ENCODE measurements at places on chromosomes 16 and 17.

GRCh38 chr17:49196520-49196919 is 13.9 kb downstream of the GNGT2 start:
- no peak for DNase-seq

DNA sequence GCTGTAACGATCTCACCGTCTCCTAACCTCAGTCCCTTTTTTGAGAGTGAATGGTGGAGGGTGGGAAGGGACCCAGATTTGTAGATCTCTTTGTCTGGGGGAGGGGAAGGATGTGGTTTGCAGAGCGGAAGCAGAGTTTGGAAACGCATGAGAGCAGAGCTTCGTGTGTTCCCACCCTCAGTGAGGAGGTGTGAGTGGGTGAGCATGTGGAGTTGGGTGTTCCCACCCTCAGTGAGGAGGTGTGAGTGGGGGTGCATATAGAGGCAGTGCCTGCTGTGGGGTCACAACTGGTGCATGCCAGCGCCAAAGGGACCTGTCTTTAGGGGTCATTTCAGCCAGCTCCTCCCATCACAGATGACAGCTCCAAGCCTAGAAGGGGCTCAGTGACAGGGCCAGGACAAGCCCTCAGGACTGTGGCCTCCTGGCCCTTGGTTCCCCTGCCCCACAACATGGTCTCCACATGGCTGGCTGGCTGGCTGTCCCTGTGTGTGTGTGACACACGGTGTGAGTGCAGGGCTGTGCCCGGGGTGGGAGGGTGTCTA is 1.8 kb upstream of the CISD3 start:
- no peak for DNase-seq

GRCh38 chr16:2881783-2882649 is 999 bp upstream of the FLYWCH2 start:
- no peak for DNase-seq

- DNase-seq = no peak
Observed at GRCh38 chr17:72452286-72453173, 331.7 kb downstream of the SOX9 start.

- no peak for DNase-seq
Observed at GRCh38 chr17:40061609-40062038, 1.1 kb upstream of the THRA start.

GRCh38 chr17:5877948-5878347 is 192.2 kb upstream of the WSCD1 start:
- no peak for DNase-seq

GRCh38 chr16:83923581-83924365 is 24.9 kb downstream of the MLYCD start:
- no peak for DNase-seq

DNA sequence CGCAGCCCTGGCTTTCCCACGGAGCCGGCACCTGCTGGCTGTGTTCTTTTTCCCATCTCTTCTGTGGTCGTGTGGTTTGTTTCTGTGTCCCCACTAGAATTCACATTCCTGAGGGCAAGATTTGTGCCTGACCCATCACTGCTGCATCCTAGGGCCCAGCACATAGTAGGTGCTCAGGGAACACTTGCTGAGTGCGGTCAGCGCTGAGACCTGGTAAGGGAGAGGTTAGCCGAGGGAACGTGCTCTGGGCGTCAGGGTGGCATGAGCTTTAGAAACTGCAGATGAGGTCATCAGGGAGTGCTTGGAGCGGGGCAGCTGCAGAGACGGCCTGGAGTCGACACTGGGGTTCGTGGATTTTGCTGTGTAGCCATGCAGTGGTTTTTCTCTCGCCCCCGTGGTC is 5.9 kb downstream of the DEF8 start:
- DNase-seq = no peak

- no peak for DNase-seq
Observed at GRCh38 chr17:13580790-13581189, 20.9 kb downstream of the HS3ST3A1 start.
